Panc1 (cell line): ENCODE measurements at places on chromosomes 12 and 14.

GRCh38 chr14:59261334-59261733 lies 72.9 kb downstream of the DAAM1 start:
- DNase-seq, result no peak

DNA sequence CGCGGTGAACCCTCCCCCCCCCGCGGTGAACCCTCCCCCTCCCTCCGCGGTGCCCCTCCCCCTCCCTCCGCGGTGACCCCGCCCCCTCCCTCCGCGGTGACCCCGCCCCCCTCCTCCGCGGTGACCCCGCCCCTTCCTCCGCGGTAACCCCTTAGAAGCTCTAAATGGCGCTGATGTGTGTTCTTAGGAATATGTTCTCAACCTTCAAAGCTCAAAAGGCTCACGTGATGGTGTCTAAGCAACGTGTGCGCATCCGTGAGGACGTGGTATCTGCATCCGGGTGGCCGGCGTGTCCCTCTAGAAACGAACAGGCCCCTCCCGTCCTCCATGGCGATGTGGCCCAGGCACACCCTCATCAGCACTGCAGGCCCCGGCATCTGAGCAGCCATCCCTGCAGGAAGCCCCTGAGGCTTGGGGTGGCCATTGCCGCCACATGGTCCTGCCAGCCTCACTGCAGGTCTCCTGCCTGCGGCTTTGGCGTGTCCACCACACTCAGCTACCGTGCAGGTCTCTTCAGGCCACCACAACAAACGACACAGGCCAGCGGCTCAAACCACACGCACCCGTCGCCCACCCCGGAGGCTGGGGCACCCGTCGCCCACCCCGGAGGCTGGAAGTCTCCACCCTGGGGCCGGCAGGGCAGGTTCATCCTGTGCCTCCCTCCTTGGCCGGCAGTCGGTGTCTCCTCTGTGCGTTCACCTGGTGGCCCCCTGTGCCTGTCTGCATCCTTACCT lies 14.5 kb upstream of the FBRSL1 start:
- DNase-seq, result no peak

- DNase-seq, result no peak
These were observed 246.8 kb upstream of the DAAM1 start for GRCh38 chr14:58941629-58942028.

- DNase-seq, result no peak
These were observed 650.3 kb upstream of the ALG10B start for GRCh38 chr12:37666069-37666781.

GRCh38 chr14:67900231-67900630 lies 80.7 kb downstream of the RAD51B start:
- DNase-seq, result no peak

GRCh38 chr12:38538319-38538718 lies 221.7 kb downstream of the ALG10B start:
- no peak for DNase-seq

- DNase-seq, result no peak
These were observed 14.7 kb downstream of the PLEKHG6 start for GRCh38 chr12:6324936-6325750.

DNA sequence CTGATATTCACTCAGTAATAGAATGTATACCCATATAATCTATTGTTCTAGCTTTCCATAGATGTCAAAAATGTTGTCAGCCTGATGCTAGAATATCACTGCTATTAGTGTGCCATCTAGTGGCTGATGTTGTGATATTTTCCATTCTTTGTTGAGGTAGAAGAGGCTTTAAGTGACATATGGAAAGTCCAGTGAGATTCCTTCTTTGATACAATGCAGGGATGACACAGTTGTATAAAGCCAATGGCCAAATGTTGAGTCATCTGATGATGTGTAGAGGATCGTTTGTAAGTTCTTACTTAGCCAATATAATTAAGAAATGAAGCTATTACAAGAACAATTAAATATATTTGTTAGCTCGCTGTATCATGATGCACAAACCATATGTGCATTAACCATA lies 58.1 kb upstream of the PCED1B start:
- DNase-seq, result peak; percentile 84
